ENCODE measurements at places on chromosomes 2 and 18.
A peak's percentile ranks its signal among the peaks of the same experiment; 100 is the strongest.

DNA sequence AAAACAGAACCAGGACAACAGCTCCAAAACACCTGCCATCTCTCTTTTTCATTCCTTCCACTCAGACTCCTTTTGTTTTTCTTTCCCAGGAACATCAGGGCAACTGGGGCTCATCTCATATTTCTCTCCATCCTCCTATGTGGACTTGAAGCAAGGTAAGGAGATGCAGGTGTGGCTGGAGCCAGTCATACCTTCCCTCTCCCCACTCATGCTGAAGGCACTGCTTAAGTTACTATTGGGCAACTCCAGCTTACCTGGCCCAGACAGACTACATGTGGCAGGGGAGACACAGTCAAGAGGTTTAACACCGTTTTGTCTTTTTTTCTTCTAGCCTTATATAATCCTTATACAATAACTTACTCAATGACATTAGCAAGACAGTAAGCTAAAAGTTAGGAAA, 38.4 kb downstream of the LAMA1 start:
- DNase-seq, result no peak

DNA sequence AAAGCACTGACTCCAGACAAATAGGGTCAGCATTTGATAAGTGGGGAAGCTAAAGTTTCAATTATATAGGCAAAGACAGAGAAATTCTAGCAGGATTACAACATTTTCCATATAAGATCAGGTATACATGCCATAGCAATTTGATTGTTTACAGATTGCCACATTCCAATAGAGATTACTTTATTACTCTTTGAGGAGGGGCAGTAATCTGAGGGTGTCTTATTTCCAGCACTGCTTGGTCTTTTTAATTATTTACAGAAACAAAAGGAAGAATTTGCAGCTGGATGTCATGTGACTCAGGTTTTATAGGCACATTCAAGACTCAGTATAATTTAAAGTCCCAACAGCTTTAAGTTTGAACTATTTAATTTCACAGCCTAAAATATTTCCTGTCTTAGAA, 42.5 kb upstream of the GPR39 start:
- DNase-seq, result no peak

DNA sequence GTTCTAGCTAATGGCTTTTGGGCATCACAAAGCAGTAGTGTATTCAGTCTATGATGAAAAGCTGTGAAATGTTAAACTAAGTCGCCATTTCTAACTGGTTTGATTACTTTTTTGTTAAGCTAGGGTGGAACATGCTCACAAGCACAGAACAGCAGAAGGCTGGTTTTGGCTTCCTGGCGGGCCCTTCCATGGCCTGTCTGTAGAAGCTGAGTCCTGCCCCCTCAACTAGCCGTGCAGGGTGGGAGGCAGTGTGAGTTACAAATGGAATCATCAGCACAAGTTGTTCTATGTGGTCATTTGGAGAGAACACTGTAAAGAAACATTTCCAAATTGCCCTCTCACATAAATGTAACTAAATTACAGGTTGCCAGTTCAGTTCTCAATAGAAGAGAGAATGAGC, 290.8 kb downstream of the ALPK2 start:
- DNase-seq, result no peak

DNA sequence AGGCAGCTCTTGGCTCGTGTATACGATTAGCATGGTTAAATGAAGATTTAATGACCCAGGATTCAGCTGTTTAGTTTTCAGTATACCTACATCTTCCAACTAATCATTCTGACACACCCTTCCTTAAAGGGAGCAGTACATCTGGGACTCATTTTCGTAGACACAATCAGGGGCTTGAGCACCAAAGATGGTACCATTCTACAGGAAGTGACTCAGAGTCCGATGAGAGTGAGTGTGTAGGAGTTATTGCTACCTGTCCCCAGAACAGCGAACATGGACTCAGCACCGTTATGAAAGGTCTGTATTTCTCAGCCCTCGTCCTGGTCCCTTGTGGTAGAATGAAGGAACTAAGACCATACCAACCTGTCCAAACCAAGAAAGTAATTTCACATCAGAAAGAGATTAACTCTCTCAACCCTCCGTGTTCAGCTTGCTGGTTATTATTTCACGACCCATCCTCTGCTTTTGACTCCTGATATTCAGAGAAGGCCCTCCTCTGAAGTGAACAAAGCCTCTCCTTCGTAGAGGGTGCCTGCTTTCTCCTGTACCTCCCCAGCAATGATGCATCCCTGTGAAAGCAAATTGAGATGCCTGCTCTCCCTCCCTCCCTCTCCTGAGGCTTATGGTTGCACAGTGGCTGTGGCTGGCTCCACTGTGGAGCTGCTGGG, 214.8 kb downstream of the MTX2 start:
- no peak for DNase-seq

- DNase-seq, result no peak
Observed at GRCh38 chr2:227862227-227862740, 9.1 kb upstream of the DAW1 start.

DNA sequence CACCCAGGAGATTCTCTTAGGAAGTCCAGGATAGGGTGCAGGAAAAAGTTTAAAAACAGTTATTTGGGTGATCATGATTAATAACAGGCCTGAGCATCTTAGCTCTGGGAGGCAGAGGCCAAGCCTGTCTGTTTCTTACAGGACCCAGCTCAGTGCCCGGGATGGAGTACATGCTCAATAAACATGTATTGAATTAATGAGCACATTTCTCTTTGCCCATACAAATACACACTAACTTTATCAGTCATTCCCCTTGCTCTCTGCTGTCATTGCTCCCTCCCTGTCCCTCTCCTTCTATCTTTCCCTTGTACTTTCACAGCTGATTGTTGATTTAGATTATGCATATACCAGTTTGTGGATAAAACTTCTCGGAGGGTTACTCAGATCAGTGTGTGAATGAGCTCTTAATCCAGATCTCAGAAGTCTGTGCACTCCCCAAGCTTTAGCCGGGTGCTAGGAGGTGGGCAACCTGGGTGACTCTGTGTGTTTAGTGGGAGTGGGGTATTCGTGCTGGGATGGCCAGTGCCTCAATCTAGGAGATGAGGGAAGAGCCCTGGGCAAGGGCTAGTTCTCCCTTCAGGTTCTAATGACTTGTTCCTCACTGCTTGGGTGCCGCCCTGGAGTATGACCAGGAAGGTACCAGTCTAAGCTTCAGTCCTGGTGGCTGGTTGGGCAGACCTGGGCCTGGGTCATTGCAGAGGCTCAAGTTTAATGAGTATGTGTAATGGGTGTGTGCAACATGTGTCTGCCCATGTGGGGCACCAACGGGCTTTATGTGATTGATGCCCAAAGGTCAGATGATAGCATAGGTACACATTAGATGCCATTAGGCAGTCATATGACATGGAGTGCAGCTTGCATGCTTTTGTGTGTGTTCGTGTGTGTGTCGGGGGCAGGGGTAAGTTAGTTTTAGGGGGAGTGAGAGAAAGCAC, 10.6 kb downstream of the EMX1 start:
- peak; percentile 37 for DNase-seq

DNA sequence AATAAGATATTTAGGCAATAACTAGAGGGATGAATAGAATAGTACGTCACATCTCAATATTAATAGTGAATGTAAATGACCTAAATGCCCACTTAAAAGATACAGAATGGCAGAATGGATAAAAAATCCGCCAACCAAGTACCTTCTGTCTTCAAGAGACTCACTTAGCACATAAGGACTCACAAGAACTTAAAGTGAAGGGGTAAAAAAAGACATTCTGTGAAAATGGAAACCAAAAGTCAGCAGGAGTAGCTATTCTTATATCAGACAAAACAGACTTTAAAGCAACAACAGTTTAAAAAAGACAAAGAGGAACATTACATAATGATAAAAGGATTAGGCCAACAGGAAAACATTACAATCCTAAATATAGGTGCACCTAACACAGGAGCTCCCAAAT, 56.7 kb upstream of the DSC1 start:
- DNase-seq, result no peak

- DNase-seq, result no peak
Observed at GRCh38 chr18:70195014-70195614, 10.4 kb downstream of the RTTN start.

Data from islet precursor cell (in vitro differentiated cells).